ENCODE measurements at places on chromosomes 12 and 14. TPM values are rescaled to one million over a fixed set of nuclear protein-coding genes. Genes with fewer than 3 reads are reported as not detected.

ALDH2 gene
- 38.5 TPM for polyA plus RNA-seq

DNA sequence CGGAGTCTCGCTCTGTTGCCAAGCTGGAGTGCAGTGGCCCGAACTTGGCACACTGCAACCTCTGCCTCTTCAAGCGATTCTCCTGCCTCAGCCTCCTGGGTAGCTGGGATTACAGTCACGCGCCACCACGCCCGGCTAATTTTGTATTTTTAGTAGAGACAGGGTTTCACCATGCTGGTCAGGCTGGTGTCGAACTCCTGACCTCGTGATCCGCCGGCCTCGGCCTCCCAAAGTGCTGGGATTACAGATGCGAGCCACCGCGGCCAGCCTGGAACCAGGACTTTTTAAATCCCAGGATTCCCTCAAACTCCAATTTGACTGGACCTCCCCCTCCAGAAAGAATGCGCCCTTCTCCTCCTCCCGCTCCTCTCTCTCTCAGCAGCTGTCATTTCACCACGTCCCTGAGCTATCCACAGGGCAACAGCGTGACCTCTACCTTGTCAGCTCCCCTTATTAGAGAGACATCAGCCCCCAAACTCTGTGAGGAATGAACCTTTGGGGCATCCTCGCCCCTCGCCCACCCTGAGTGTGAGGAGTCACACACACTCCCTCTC lies 2.0 kb downstream of the ESYT1 start:
- H3K4me3 ChIP-seq = peak overlapping the region; percentile 95
- peaks cover 20% of the 10 kb centered on the region for H3K4me1 ChIP-seq
- no peak overlapping the region for H3K27ac ChIP-seq
- H3K27me3 ChIP-seq = no peaks in the 10 kb centered on the region

GRCh38 chr14:31749275-31749674 lies 188.1 kb downstream of the NUBPL start:
- H3K4me3 ChIP-seq = no peak overlapping the region
- no peaks in the 10 kb centered on the region for H3K36me3 ChIP-seq
- H3K27ac ChIP-seq = no peak overlapping the region
- DNase-seq = no peak

NFATC4 gene
- 75.6 TPM for polyA plus RNA-seq

- no peak overlapping the region for H3K27ac ChIP-seq
- no peaks in the 10 kb centered on the region for H3K4me1 ChIP-seq
- H3K36me3 ChIP-seq = no peaks in the 10 kb centered on the region
- H3K4me3 ChIP-seq = no peak overlapping the region
- no peaks in the 10 kb centered on the region for H3K27me3 ChIP-seq
Measured at GRCh38 chr14:72126561-72126960, 194.3 kb downstream of the RGS6 start.

- H3K36me3 ChIP-seq = no peaks in the 10 kb centered on the region
- no peaks in the 10 kb centered on the region for H3K27me3 ChIP-seq
- H3K4me1 ChIP-seq = peaks cover 23% of the 10 kb centered on the region
- 0 out of 2 replicates have a peak overlapping the region, but pooled peaks have one; percentile 48 for H3K27ac ChIP-seq
- no peak overlapping the region for H3K4me3 ChIP-seq
Measured at GRCh38 chr12:30908076-30908721, 18.3 kb upstream of the TSPAN11 start.

- H3K27ac ChIP-seq = no peak overlapping the region
- no peaks in the 10 kb centered on the region for H3K27me3 ChIP-seq
- H3K4me3 ChIP-seq = no peak overlapping the region
- no peak for DNase-seq
- peaks cover 30% of the 10 kb centered on the region for H3K4me1 ChIP-seq
Measured at GRCh38 chr12:52182898-52183543, 8.8 kb downstream of the KRT80 start.

GRCh38 chr12:108332791-108333382 lies 6.2 kb downstream of the CMKLR1 start:
- DNase-seq = peak; percentile 89
- H3K4me1 ChIP-seq = peaks cover 26% of the 10 kb centered on the region
- H3K27ac ChIP-seq = peak overlapping the region; percentile 60
- H3K27me3 ChIP-seq = no peaks in the 10 kb centered on the region

- peaks cover 5% of the 10 kb centered on the region for H3K4me1 ChIP-seq
- no peak overlapping the region for H3K4me3 ChIP-seq
- no peaks in the 10 kb centered on the region for H3K36me3 ChIP-seq
- no peak for DNase-seq
- no peaks in the 10 kb centered on the region for H3K27me3 ChIP-seq
Measured at GRCh38 chr12:25186788-25187402, 8.1 kb downstream of the DNAI7 start.

LTBR gene
- polyA plus RNA-seq = 117 TPM

SLC35E3 gene
- 15.6 TPM for polyA plus RNA-seq

COX14 gene
- polyA plus RNA-seq = 125 TPM

CCDC38 gene
- not detected for polyA plus RNA-seq

DNA sequence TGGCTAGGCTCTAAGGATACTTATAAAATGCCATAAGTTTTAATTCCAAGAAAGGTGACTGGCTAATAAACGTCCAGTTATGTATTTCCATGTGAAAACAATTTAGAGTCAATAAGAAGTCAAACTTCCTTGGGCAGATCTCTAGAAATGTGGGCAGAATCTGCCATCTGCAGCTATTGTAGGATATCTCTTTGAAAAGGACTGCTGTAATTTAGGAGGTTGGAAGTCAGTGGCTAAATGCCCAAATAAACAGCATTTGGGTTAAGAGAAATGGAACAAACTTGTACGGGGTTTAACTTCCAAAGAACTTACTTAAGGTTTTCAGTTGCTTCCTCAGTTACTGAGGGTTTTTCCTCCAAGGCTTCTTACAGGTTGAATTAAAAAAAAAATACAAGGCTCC lies 121.6 kb downstream of the FIGNL2 start:
- no peak for DNase-seq
- no peaks in the 10 kb centered on the region for H3K27me3 ChIP-seq
- H3K4me1 ChIP-seq = peaks cover 4% of the 10 kb centered on the region
- no peak overlapping the region for H3K4me3 ChIP-seq
- peaks cover 30% of the 10 kb centered on the region for H3K36me3 ChIP-seq

GRCh38 chr12:102508052-102508451 lies 27.7 kb upstream of the IGF1 start:
- no peak overlapping the region for H3K27ac ChIP-seq
- no peak overlapping the region for H3K4me3 ChIP-seq
- DNase-seq = no peak
- no peaks in the 10 kb centered on the region for H3K4me1 ChIP-seq

DNA sequence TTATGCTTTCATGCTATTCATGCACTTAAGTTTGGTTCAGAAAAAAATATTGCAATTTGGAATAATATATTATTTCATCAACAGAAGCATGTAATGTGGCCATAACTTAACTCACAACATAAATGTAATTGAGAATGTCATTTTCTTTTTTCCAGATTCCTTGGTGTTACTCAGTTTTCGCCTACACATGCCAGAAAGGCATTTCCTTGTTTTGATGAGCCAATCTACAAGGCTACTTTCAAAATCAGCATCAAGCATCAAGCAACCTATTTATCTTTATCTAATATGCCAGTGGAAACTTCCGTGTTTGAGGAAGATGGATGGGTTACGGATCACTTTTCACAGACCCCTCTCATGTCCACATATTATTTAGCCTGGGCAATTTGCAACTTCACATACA lies 14.4 kb downstream of the TRHDE start:
- no peak overlapping the region for H3K4me3 ChIP-seq
- no peak overlapping the region for H3K27ac ChIP-seq
- no peaks in the 10 kb centered on the region for H3K27me3 ChIP-seq
- DNase-seq = peak; percentile 31

DNA sequence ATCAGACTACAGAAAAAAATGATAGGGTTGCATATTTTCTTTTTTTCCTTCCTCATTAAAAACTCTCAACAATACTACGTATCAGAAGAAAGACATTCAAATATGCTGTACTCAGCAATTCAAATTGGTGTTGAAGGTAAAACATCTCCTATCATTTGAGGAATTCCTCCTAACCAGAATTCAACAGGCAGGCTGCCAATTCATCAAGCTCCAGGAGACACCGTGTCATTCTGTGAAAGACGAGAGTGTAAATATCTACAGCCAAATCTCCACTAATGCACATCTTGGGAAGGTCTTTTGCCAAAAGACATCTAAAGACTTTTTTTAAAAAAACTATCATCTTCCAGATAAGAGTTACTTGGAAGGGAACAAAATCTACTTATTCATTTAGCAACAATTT lies 26.6 kb downstream of the NT5DC3 start:
- H3K36me3 ChIP-seq = no peaks in the 10 kb centered on the region
- H3K27ac ChIP-seq = no peak overlapping the region
- H3K4me3 ChIP-seq = no peak overlapping the region
- H3K4me1 ChIP-seq = no peaks in the 10 kb centered on the region

DNA sequence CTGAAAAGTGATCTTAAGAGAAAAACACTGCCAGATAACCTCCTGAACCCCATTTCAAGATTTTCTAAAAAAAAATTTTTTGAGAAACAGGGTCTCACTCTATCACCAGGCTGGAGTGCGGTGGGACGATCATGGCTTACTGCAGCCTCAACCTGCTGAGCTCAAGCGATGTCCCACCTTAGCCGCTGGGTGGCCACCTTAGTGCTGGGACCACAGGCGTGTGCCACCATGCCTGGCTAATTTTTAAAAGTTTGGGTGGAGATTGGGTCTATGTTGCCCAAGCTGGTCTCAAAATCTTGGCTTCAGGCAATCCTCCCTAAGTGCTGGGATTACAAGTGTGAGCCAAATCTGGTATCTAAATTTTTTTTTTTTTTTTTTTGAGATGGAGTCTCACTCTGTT lies 3.4 kb downstream of the PNMA1 start:
- H3K27ac ChIP-seq = no peak overlapping the region
- no peak overlapping the region for H3K4me3 ChIP-seq
- H3K36me3 ChIP-seq = peaks cover 7% of the 10 kb centered on the region
- H3K4me1 ChIP-seq = peaks cover 16% of the 10 kb centered on the region
- H3K27me3 ChIP-seq = no peaks in the 10 kb centered on the region

DNA sequence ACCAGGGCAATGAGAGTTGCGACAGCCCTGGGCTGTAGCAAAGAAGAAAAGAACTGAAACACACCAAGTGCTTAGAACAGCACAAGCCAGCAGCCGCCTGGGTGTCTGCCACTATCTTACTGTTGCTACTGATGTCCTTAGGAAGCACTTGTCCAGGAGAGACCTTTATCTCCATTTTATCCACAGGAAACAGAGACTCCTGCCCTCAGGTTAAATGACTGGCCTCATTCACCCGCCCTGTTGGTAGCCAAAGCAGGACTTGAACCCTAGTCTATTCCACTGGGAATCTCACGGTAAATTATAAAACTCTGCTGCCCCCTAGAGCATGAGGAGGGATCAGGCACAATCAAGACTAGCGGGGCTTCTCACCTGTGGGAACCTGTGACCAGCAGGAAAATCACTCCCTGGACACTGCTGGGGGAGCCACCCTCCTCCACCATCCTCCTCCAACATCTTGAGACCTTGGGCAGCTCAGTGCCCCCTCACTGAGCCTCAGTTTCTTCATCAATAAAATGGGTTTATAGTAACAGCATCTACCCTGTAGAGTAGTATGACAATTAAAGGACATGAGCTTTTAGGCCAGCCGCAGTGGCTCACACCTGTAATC lies 20.5 kb upstream of the TESC start:
- H3K27ac ChIP-seq = no peak overlapping the region
- H3K4me3 ChIP-seq = no peak overlapping the region
- H3K36me3 ChIP-seq = no peaks in the 10 kb centered on the region
- no peaks in the 10 kb centered on the region for H3K4me1 ChIP-seq

Measured in GM23248 (cell line).